ENCODE measurements at places on chromosomes 3 and 15.

GRCh38 chr15:29435811-29436210, 166.2 kb upstream of the NSMCE3 start:
- no peak for DNase-seq

GRCh38 chr3:15794842-15795650, 2.7 kb downstream of the ANKRD28 start:
- DNase-seq = no peak

GRCh38 chr15:93088200-93088980, 621 bp downstream of the RGMA start:
- DNase-seq = no peak

- no peak for DNase-seq
These were observed 354.1 kb downstream of the SHQ1 start for GRCh38 chr3:72494130-72494529.

DNA sequence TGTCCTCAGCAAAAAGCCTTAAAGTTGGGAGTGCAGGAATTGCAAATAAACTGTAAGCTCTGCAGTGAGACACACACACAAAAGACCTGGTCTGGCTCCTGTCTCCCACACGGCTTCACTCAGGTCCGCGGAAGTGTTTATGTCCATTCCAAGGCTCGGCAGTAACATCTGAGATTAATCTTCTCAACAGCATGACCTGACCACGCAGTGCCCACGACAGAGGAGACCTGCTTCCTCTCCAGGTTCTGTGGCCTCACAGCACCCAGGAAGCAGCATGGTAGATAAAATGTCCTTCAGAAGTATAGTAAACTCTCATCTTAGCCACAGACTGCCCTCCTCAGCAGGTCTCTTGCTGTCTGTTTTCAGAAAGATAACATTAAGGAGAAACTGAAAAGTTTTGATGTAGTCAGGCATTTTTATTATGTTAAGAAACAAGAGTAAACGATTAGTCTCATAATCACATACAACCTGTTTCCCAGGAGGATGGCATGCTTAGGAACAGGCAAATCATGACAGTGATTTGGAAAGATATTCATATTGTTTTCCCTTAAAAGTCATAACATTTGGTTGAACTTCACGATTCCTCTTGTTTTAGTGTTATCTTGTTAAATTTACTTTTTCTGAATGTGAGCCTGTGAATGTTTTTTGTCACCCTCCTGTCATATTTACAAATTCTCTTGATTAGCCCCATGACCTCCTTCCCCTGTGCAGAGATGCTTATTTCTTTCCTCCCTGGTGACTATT, 34.6 kb downstream of the CD200R1L start:
- DNase-seq = peak; percentile 45
